ENCODE measurements at places on chromosomes 7 and 10.

- no peak for DNase-seq
These were observed 411.6 kb downstream of the GFRA1 start for GRCh38 chr10:115861455-115861854.

DNA sequence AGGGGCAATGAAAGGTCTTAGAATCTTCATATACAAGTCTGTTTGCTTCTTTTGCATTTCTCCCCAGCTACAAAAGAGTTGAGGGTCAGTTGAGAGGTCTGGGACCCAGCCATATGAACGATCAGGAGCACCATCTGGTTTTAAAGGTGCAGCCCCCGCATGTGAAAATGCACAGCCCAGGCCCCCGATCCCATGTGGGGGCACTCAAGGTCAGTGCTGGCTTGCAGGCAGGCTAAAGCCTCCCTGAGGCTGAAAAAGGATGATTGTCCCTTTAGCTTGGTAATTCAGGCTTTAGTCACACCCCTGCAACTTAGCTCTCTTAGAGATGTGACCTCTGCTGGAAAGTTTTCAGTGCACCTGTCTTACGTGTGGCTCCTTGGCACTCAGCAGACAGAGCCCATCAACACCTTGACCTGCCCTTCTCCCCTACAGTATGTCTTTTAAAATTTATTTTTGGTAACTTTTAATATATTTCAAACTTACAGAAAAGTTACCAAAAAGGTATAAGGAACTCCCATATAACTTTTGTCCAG, 80.1 kb upstream of the PDCD4 start:
- no peak for DNase-seq

- DNase-seq = no peak
These were observed 484.8 kb upstream of the ANKRD30A start for GRCh38 chr10:36640626-36641025.

- no peak for DNase-seq
These were observed 107.5 kb upstream of the GPR26 start for GRCh38 chr10:123558651-123559050.

- no peak for DNase-seq
These were observed 7.1 kb upstream of the EMX2 start for GRCh38 chr10:117535298-117536071.

GRCh38 chr10:76251841-76252671, 820.6 kb downstream of the LRMDA start:
- peak; percentile 28 for DNase-seq

- no peak for DNase-seq
These were observed 33.8 kb downstream of the KCNH2 start for GRCh38 chr7:150944066-150945042.

- DNase-seq = no peak
These were observed 2.9 kb upstream of the CDK14 start for GRCh38 chr7:90593205-90593604.

DNA sequence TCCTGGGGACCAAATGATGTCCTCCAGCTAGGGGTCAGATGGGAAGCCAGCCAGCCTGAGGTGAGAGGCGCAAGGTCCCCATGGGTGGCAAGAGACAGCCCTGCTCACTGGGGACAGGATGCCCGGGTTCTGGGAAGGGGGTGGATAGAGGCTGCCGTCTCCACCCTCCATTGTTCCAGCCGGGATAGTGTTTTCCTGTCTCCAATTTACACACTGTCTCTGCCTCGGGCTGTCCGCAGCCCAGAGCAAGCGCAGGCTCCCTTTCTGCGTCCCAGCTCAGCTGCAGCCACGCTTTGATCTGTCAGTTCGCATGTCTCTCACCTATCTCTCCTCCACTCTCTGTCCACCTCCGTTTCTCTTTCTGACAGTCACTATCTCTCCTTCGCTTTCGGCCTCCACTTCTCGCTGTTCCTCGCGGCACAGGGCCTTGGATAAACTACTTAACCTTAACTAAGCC, 2.1 kb downstream of the EPHB4 start:
- no peak for DNase-seq

DNA sequence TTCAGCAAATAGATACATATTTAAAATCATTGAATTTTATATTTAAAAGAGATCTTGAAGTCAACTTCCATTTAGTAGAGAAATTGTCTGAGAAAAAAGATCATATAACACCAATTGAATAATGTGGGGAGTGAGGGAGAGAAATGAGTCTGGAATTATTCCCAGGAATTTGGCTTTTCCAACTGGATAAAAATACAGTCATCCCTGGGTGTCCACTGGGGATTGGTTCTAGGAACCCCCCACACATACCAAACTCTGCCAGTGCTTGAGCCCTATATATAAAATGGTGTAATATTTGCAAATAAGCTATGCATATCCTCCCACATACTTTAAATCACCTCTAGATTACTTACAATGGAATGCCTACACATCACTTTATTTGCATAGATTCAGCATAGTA, 162.8 kb upstream of the SEMA3C start:
- no peak for DNase-seq

DNA sequence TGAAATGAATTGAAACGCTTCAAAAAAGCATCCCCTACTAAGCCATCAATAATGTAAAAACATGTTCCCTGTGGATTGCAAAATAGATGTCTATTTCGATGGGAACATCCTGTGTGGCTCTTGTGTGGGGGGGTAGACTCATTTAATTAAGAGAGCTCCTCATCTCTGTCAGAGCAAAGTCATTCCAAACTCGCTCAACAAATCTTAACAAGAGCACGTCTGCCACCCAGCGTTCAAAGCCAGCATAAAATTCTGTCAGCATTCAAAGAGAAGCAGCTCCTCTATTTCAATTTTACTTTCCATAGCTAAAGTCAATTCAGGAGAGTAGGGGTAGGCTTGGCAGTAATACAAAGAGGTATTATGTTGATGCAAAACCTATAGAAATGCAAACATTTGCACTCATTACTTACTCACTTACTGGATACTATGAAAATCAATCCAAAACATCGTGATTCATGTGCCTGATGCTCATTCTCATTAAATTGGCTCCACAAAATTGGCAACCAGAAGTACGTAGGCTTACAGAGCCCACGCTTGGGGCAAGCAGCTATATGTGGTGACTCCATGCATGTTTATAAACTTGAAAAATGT, 114.9 kb downstream of the IPMK start:
- peak; percentile 35 for DNase-seq

- no peak for DNase-seq
These were observed 79.7 kb downstream of the ALOX5 start for GRCh38 chr10:45453639-45454255.

GRCh38 chr10:132536241-132536876, 1.2 kb upstream of the INPP5A start:
- DNase-seq = no peak

DNA sequence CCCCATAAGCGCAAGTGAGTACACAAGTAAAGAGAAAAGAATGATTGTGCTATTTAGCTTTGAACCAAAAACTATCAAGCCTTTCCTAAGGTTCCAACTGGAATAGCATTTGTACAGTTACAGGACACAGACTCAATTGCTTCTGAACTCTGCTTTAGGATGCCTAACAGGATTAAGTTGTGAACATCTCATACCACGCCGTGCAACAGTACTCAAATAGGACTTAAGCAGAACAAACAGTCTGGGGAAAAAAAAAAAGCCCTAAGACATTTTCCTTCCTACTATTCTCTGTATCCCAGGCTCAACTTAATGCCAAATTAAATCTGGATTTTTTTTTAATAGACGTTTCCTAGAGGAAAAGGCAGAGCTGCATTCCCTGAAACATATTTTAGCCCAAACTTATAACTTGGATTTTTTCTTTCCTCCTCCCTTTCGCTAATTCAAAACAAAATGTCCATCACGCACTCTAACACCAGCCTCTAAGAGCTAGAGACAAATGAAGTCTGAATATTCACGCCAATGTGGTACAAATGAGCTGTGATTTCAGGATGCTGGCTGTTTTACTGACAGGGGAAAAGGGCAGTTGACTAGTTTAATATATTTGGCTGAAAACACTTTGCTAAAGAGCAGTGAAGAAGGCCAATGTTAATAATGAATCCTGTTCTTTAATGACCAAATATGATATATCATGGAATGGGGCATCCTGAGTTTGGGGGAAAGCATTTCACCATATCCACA, 68.6 kb downstream of the CALD1 start:
- DNase-seq = no peak

GRCh38 chr10:93703066-93703465, 674 bp upstream of the FRA10AC1 start:
- DNase-seq = no peak

DNA sequence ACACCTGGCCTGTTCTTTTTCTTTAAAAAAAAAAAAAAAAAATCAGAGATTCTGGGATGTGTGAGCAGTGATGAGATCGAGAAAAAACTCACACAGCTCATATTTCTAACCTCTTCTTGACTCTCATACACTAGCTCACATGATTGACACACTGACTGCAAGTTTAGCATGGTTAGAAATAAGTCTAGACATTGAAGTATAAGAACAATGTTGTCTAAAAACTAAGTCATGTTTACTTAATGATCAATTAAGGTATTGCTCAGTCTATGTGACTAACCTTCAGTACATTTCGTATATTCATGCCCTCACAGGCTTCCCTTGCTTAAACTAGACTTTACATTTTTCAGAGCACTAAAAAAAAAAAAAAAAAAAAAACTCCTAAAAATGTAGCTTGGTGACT, 775.1 kb downstream of the GATA3 start:
- no peak for DNase-seq

- DNase-seq = no peak
These were observed 42.7 kb downstream of the GNAT3 start for GRCh38 chr7:80468931-80469714.
